GM23248 (cell line): ENCODE measurements at places on chromosomes 4 and X.
A peak's percentile ranks its signal among the peaks of the same experiment; 100 is the strongest.

DNA sequence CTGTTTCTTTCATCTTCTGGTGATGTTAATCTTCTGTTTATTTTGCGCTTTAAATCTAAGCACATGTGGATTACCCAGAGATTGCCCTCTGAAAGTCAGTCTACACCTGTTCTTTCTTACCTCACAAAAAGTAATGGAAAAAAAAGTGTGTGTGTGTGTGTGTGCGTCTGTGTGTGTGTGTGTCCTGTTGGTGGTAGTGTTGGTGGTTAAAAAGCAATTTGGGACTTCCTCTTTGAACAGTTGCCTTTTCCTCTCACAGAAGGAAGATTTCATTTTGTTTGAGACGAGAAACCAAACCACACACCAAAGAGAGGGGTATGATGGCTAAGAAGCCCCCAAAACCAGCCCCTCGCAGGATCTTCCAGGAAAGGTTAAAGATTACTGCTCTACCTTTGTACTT is at the start of gene STAP1:
TSS of gene STAP1 (plus strand) at position 235 of the 400 bp plus-strand sequence. CDS start at position 318, 83 bp downstream.
- DNase-seq, result no peak
- no peaks in the 10 kb centered on the region for H3K36me3 ChIP-seq
- no peak within 1 kb of the TSS for H3K27ac ChIP-seq
- H3K4me3 ChIP-seq, result no peak within 1 kb of the TSS

DNA sequence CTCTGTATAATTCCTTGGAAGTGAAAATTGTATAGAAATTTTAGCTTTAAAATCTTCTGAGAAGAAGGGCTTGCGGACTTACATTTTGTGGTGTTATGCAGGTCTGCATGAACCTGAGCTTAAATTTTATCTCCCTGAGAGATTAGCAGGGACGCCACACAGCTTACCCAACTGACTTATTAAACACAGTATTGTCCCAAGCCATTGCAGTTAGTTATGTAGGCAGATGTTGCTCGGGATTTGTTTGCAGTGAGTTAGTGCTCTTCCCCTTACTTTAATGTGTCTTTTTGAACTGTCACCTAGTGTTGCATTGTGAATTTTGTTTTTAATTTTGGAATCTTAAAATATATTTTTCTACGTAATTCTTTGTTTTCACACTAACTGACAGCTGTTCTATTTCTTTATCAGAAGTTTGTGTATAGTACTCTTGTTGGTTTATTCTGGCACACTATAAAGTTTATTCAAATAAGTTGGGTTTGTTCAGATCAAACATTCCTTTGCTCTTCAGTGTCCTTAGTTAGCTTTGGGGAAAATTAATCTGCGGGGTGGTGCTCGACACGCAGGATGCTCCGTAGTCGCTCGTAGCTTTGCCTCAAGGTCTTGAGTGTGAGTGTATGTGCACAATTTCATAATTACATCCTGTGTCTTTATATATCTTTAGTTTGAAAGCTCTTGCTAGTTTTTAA is 145.4 kb downstream of the STIM2 start:
- H3K36me3 ChIP-seq, result no peaks in the 10 kb centered on the region
- H3K4me1 ChIP-seq, result peaks cover 74% of the 10 kb centered on the region
- H3K4me3 ChIP-seq, result peak overlapping the region; percentile 56
- peak overlapping the region; percentile 73 for H3K27ac ChIP-seq
- DNase-seq, result peak; percentile 46
- no peaks in the 10 kb centered on the region for H3K27me3 ChIP-seq

DNA sequence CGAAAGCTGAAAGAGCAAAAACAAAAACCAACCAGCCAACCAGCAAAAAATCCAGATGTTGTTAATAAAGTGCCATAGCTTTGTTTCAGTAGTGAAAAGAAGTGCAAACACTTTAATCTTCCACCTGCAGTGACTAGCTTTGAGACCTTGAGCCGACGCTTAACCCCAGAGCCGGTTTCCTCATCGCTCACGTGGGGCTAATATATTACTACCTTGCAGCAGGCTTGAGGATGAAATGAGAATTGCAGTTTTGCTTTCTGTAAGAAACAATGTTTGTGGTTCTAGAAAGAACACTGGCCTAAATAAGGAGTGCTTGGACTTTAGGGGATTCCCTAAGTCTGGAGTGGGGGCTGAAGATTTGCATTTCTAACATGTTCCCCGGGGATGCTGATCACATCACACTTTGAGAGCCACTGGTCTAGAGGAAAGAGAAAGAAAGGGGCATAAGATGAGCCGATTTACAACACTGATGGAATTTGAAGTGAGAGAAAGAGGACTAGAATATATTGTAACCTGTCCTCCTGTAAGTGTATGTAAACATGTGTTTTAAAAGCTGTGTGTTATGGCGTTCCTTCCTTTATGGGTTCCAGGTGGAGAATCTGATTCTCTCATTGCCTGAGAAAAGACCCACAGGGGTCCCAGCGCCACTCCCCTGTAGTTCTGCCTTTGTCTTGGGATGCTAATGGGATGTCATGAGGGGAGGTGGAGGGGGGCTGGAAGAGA is 1.4 kb downstream of the FGF2 start:
- DNase-seq, result peak; percentile 80
- H3K36me3 ChIP-seq, result peaks cover 28% of the 10 kb centered on the region
- H3K27ac ChIP-seq, result peak overlapping the region; percentile 95
- peak overlapping the region; percentile 84 for H3K4me3 ChIP-seq

- peak overlapping the region; percentile 78 for H3K27ac ChIP-seq
- DNase-seq, result peak; percentile 56
- H3K4me3 ChIP-seq, result no peak overlapping the region
- no peaks in the 10 kb centered on the region for H3K27me3 ChIP-seq
- H3K4me1 ChIP-seq, result peaks cover 26% of the 10 kb centered on the region
These were observed 218.4 kb upstream of the HCCS start for GRCh38 chrX:10892621-10893225.

DNA sequence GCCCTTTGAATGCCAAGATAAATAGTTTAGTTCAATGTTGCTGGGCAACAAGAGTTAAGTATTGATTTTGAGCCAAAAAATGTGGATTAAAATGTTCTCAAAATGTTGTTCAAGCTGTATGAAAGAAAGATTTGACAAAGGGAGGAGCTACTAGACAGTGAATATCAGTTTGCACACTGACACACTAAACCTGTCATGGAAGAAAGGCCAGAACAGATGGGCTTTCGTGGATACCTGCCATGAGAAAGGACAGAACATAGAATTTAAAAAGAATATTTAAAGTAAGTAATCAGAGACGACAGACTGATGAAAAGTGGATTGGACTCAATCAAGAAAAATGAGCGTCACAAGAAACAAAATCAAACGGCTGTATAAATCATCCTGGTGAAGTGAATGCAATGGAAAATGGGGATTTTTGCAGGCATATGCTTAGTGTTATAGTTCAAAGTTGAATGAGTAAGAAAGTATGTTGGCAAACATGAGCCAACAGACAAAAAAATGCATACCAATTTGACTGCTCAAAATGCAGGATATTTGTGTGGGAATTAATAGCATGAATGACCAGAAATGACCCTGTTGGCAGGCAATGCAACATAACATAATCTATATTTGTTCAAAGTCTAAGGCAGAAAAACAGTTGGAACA is 7.4 kb downstream of the PCDH18 start:
- H3K36me3 ChIP-seq, result peaks cover 92% of the 10 kb centered on the region
- no peaks in the 10 kb centered on the region for H3K27me3 ChIP-seq
- H3K27ac ChIP-seq, result peak overlapping the region; percentile 88

- H3K27ac ChIP-seq, result no peak overlapping the region
- no peak for DNase-seq
- no peaks in the 10 kb centered on the region for H3K36me3 ChIP-seq
- no peaks in the 10 kb centered on the region for H3K4me1 ChIP-seq
- no peak overlapping the region for H3K4me3 ChIP-seq
These were observed 892.6 kb upstream of the LCORL start for GRCh38 chr4:18914182-18914581.

GRCh38 chrX:7164174-7164573 is 16.2 kb upstream of the PUDP start:
- no peak for DNase-seq
- peaks cover 8% of the 10 kb centered on the region for H3K4me1 ChIP-seq

DNA sequence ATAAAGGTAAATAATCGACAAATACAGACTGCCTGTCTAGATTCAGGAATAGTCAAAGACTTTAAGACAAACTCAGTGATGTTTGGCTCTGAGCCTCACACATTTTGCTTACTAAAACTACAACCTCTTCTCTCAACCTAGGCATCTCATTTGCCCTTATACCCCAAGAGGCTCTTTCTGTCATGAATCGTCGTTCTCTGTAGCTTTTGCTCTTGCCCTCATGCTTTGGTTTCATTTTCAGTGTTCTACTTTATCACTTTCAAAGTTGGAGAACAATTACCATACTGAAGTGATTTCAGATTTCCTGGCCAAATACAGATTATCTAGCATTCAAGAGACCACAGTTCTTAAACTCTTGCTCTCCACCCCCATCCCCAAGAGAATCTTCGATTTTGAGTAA is 114.1 kb upstream of the RAP2C start:
- H3K27ac ChIP-seq, result no peak overlapping the region
- H3K4me1 ChIP-seq, result no peaks in the 10 kb centered on the region
- H3K27me3 ChIP-seq, result no peaks in the 10 kb centered on the region
- DNase-seq, result no peak

- H3K4me1 ChIP-seq, result peaks cover 23% of the 10 kb centered on the region
- no peaks in the 10 kb centered on the region for H3K27me3 ChIP-seq
- peak; percentile 52 for DNase-seq
- peak overlapping the region; percentile 3; the same call in 1 of the 2 replicates for H3K27ac ChIP-seq
These were observed 197.8 kb downstream of the PALLD start for GRCh38 chr4:168694667-168695066.

DNA sequence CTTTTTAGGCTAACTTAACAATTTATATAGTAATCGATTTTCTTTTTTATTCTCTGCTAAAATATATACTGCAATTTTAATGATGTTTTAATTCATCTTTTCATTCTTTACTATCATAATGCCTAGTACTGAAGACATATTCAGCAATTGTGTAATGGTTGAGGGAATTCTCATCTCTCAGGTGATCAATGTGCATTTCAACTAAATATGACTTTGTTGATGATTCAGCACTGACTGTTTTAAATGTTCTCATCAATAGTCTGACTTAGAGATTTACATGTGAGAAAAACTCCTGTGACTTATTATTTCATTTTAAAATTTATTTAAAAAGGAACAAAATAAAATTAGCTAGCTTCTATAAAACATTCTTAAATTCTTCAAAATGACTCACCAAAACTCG is 1450.3 kb downstream of the STIM2 start:
- H3K27me3 ChIP-seq, result no peaks in the 10 kb centered on the region
- no peak overlapping the region for H3K4me3 ChIP-seq
- H3K4me1 ChIP-seq, result no peaks in the 10 kb centered on the region
- H3K36me3 ChIP-seq, result no peaks in the 10 kb centered on the region
- DNase-seq, result no peak
- H3K27ac ChIP-seq, result no peak overlapping the region

DNA sequence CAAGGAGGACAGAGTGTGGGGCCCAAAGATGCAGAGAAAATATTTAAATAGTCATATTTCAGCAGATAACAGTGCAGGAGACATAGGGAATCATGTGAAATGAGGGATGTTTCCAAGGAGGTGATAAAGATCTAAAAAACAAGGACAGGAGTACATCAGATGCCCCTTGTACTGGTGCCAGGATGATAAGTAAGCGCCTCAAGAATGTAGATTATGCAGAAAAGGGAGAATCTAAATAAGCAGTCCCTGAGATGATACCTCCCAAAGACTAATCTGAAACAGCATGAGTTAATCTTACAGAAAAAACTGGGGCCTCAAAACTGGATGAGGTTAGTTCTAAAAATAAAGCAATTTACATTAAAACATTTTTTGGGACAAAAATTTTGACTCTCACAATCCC is 136.1 kb upstream of the WDFY3 start:
- H3K27ac ChIP-seq, result no peak overlapping the region
- H3K4me1 ChIP-seq, result no peaks in the 10 kb centered on the region
- no peak overlapping the region for H3K4me3 ChIP-seq
- H3K36me3 ChIP-seq, result no peaks in the 10 kb centered on the region

DNA sequence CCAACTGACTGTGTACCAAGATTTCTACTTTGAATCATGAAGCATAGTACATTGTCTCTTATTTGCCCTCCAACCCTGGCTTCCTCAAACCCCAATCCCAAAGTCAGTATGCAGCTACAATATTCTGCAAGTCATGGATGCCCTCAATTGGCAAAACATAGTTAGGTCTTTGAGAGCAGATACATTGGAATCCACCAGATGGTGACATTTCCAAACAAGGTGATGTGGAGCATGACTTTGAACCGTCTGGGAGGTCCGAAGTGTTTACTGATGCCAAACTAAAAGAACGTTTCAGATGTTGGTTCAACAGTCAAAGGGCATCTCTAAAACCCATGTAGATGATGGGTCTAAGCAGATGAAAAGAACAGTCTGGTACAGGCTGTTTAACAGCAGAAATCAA is 43.7 kb upstream of the FRMD7 start:
- H3K27ac ChIP-seq, result no peak overlapping the region
- H3K27me3 ChIP-seq, result no peaks in the 10 kb centered on the region
- no peak overlapping the region for H3K4me3 ChIP-seq
- no peaks in the 10 kb centered on the region for H3K36me3 ChIP-seq
- H3K4me1 ChIP-seq, result no peaks in the 10 kb centered on the region
- DNase-seq, result no peak

- no peak overlapping the region for H3K4me3 ChIP-seq
- no peaks in the 10 kb centered on the region for H3K4me1 ChIP-seq
- no peak for DNase-seq
- H3K36me3 ChIP-seq, result no peaks in the 10 kb centered on the region
- H3K27me3 ChIP-seq, result no peaks in the 10 kb centered on the region
- no peak overlapping the region for H3K27ac ChIP-seq
These were observed 171.8 kb upstream of the CLNK start for GRCh38 chr4:10856271-10856782.

GRCh38 chr4:73892966-73893365 is 23.8 kb downstream of the CXCL1 start:
- no peaks in the 10 kb centered on the region for H3K27me3 ChIP-seq
- H3K36me3 ChIP-seq, result no peaks in the 10 kb centered on the region
- peaks cover 40% of the 10 kb centered on the region for H3K4me1 ChIP-seq
- DNase-seq, result no peak

GRCh38 chr4:156620786-156621185 is 350.8 kb downstream of the PDGFC start:
- H3K4me3 ChIP-seq, result no peak overlapping the region
- H3K27ac ChIP-seq, result no peak overlapping the region
- no peak for DNase-seq
- no peaks in the 10 kb centered on the region for H3K27me3 ChIP-seq
- no peaks in the 10 kb centered on the region for H3K36me3 ChIP-seq
- H3K4me1 ChIP-seq, result peaks cover 5% of the 10 kb centered on the region

GRCh38 chr4:102678107-102678506 is 82.7 kb downstream of the MANBA start:
- no peaks in the 10 kb centered on the region for H3K4me1 ChIP-seq
- no peaks in the 10 kb centered on the region for H3K36me3 ChIP-seq
- DNase-seq, result no peak
- H3K4me3 ChIP-seq, result no peak overlapping the region

- DNase-seq, result no peak
- no peaks in the 10 kb centered on the region for H3K4me1 ChIP-seq
- no peak overlapping the region for H3K4me3 ChIP-seq
- H3K36me3 ChIP-seq, result no peaks in the 10 kb centered on the region
These were observed 339.2 kb downstream of the DCAF12L2 start for GRCh38 chrX:125826774-125827451.

- DNase-seq, result peak; percentile 49
- no peak overlapping the region for H3K4me3 ChIP-seq
- H3K27me3 ChIP-seq, result no peaks in the 10 kb centered on the region
These were observed 276.6 kb downstream of the ANK2 start for GRCh38 chr4:113325876-113326615.
